ENCODE measurements at places on chromosomes 12 and 14.

GRCh38 chr14:87748558-87748957, 244.4 kb downstream of the GALC start:
- DNase-seq = no peak

DNA sequence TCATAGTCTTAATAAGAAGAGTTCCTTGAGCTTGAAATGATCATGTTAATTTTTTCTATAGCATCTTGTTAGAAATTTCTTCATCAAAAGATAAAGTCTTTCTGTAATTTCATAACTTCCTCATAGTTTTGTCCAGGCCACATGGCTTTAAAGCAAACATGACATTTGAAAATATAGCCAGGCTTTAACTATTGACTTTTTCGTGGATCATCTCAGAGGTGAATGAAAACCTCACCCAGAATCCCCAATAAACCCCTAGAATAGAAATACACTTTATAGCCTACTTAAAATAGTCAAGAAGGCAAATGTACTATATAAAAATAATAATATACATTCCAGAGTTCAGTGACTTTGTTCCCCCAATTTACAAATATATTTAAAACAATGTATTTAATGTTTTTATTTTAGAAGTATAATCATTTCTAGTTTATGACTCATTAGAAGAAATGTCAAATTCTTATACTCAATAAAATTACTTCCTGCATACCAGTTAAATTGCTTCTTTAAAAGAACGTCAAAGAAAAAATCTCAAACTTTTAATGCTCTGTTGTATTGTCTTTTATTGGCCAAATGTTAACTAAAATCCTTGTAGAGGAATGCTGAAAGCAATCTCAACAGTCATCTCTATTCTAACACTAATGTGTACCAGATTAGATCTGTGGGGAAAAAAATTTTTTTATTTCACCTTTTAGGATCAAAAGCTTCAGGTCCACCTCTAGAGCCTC, 21.6 kb downstream of the EXOC5 start:
- no peak for DNase-seq

GRCh38 chr12:39499296-39499695, 56.4 kb upstream of the KIF21A start:
- DNase-seq = no peak

- DNase-seq = no peak
Observed at GRCh38 chr12:20000229-20000849, 368.0 kb upstream of the PDE3A start.

GRCh38 chr12:80892597-80893445, 44.9 kb downstream of the LIN7A start:
- no peak for DNase-seq

DNA sequence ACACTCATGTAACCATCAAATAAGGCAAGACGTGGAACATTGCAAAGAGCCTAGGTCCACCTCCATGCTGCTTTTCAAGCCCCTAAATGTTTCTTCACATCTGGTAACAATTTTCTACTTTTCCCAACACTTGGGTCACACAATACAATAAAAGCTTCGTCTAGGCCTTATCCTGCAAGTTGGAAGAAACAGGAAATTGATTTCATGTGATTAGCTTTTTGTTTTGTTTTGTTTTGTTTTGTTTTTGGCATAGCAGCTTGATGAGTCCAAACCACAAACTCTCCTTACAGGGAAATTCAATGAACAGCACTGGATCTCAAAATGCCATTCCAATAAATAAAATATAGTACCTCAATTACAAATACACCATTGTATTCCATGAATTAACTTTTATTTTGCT, 19.3 kb downstream of the TAS2R50 start:
- no peak for DNase-seq

DNA sequence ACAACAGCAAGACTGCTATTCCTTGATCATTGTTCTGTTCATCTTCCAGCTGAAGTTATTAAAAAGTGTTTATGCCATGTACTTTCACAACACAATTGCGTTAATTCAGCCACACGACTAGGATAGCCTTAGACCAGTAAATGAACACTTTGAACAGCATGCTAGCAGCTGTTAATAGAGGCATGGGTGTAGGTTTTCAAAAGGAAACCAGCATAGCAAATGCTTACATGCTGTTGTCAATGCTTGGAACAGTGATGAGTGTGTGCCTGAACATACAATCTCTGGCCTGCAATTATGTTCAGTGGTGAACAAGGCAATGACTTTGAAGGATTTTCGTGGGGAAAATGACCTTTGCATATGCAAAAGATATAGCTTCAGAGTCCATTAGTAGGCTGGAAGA, 127.4 kb upstream of the RBM19 start:
- no peak for DNase-seq

GRCh38 chr14:32011225-32011624, 65.9 kb upstream of the ARHGAP5 start:
- no peak for DNase-seq

GRCh38 chr12:45546545-45546944, 183.0 kb upstream of the ARID2 start:
- no peak for DNase-seq

DNA sequence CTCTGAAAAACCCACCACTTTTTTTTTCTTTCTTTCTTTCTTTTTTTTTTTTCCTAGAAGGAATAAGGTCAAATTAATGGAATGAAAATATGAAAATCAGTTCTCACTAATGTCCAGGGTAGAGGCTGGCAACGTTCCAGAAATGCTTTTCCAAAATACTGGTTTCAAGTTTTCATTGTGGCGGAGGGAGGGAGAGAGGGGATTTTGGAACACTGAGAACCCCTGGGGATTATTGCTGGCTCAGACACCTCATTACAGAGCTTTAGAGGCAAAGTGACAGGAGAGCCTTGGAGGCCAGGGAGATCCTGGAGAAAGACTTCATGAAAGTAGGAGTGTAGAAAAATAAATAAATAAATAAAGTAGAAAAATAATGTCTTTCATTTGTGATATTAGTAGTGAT, 45.4 kb downstream of the ALX1 start:
- no peak for DNase-seq

DNA sequence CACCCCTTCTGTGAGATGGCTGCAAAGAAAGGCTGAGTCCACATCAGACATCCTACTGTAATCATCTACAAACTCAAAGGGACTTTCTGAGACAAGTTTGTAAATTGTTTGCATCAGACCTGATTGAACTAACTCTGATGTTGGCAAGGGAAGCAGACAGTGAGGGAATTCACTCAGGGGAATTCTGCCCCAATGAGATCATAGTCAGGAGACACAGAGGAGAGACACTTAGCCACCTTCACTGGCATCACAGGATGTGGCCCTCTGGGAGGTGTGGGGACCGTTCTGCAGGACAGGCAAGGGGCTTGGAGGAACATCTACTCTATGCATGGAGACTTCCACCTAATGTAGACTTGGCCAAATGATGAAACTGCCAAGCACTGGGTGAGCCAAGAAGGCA, 70.7 kb upstream of the DDX11 start:
- DNase-seq = no peak

DNA sequence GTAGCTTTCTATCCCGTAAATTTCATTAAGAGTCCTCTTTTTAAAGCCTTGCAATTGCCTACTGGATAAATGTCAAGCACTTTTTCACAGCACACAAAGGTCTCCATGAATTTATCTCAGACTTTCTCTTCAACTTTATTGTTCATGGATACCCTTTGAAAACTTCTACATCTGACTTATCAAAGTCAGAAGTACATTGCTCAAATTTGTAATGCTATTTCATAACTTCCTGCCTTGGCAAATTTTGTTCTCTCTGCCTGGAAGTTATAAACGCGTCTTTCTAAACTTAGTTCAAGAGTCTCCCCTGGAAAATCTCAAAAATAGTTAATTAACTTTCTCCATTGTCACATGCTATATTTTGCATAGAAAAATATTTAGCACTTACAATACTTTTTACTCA, 55.9 kb upstream of the RERGL start:
- no peak for DNase-seq

GRCh38 chr12:80864046-80864735, 73.5 kb downstream of the LIN7A start:
- DNase-seq = no peak

GRCh38 chr12:117900561-117900960, 68.2 kb downstream of the KSR2 start:
- no peak for DNase-seq

DNA sequence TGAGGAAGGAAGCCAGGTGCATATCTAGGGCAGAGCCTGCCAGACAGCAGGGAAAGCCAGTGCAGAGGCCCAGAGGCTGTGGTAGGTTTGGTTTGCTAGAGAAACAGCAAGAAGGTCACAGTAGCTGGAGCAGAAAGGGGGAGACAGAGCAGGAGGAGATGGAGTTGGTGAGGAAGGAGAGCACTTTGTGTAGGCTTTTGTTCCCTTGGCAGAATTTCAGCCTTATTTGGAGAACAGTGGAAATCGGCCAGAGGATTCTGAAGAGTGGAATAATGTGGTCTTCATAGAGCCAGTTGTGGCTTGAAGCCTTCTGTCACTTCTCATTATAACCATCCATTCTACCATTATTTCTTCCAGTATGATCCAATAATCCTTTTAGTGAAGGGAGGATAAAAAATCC, 212.9 kb upstream of the FAR2 start:
- no peak for DNase-seq

DNA sequence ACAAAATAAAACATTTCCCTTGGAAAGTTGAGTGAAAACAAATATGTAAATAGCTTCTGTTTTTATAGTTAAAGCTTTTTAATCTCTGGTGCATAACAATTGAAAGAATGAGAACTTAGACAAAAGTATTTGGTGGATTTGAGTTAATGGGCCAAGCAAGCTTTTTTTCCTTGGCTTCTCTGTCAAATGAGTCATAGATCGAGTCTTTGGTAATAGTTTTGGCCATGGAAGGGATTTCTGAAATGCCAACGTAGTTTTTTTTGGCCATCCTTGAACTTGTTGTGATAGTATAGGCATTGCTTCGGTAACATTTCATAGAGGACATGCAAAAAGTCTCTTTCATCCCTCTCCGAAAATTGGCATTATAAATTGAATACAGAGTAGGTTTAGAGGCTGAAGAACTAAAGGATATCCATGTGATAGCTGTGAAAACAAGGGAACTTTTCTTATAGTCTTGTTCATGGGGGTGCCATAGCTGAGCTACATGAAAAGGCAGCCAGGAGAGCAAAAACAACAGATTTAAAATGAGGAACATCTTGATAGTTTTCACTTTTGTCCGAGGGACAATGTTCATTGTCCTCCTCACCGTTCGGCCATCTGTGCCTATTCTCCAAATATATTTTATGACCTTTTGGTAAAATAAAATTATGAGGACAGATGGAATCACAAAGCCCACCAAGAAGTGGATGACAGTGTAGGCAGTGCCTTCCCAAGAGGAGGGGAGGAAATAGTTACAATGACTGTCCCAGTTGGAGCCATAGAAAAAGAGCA, 34.7 kb downstream of the GPR19 start:
- DNase-seq = no peak

DNA sequence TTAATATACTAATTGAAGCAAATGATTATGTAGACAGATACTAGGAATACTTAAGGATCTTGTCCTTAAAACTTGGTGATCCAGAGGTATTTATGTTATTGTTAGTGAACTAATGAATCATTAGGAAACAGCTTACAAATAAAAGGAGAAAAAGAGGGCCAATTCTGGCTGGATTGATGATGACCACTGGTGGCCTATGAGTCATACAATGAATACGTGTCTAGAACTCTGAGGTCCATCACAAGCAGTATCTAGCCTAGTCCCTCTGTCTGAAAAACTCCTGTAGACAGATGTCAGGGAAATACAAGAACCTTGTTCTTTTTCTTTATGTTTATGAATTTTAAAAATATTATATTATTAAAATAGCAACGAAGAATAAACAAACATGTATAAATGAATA, 51.7 kb upstream of the RTL1 start:
- DNase-seq = no peak

GRCh38 chr12:14910090-14910915, 24.6 kb upstream of the MGP start:
- no peak for DNase-seq

GRCh38 chr12:50618864-50619609, 114.3 kb downstream of the DIP2B start:
- no peak for DNase-seq

GRCh38 chr12:24034160-24034559, 84.7 kb upstream of the SOX5 start:
- no peak for DNase-seq

GRCh38 chr14:89481196-89481595, 64.2 kb upstream of the FOXN3 start:
- no peak for DNase-seq

DNA sequence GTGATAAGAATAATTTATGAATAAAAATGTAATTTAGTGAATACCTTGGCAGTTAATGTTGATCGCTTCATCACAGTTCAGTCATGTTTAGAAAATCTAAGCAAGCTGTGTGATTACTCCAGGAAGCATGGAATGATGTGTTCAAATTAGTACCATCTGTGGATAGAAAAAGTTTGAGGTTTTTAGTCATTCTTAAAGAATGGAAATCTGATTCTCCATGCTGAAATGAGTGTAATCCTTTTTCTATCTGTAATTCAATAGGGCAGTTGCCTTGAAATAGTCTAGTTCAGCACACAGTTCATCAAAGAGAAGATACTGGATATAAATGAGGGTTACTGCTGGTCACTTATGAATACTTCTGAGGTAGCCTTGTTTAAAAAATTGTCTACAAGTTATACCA, 127.2 kb upstream of the MYF6 start:
- no peak for DNase-seq

DNA sequence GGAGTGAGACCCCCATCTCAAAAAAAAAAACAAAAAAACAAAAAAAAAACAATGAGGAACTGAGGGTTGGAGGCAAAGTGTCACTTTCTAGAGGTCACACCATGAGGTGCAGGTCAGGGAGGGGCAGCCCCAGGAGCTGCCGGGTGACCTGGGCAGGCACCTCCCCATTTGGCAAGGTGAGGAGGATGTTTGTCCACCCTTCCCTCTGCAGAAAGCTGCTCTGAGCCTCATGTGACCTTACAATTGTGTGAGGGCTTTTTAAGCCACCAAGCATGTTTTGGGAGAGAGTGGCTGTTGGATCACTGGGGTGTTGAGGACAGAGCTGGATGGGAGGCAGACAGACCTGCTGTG, 49.6 kb downstream of the FOXN4 start:
- no peak for DNase-seq

DNA sequence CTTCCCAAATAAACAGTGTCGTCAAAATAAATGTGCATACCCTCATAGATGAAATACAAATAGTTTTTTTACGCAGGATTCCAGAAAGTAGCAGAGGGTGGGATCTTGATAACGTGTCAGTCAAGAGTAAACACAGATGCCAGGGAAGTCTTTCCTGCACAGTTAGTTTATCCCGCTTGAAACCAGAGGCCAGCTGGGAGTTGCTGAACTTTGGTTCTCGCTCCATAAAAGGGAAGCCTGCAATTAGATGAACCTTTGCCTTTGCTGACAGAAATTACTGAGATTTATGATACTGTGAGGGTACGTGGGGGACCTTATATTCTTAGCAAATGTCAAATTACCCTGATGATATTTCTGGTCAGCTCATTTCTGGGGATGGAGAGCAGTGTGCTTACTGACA, 18.9 kb downstream of the FAR2 start:
- DNase-seq = no peak

GRCh38 chr12:7602277-7602676, 63.4 kb downstream of the APOBEC1 start:
- no peak for DNase-seq

- DNase-seq = no peak
Observed at GRCh38 chr14:77505031-77505430, 6.4 kb upstream of the ISM2 start.

Data from NCI-H1930 (cell line).